Frontal cortex (tissue), 4 donors: ENCODE measurements at places on chromosomes 13 and 19. TPM values are rescaled to one million over a fixed set of nuclear protein-coding genes. Genes with fewer than 3 reads are reported as not detected.

ZNF560 gene
- total RNA-seq, result 0.41 TPM

CNFN gene
- not detected for total RNA-seq

ZNF575 gene
- total RNA-seq, result 0.82 TPM

C5AR2 gene
- under 0.01 TPM for total RNA-seq

DHDH gene
- not detected for total RNA-seq

ABCA7 gene
- total RNA-seq, result 2.0 TPM

MARCHF2 gene
- total RNA-seq, result 49.3 TPM
